NCI-H2107 (cell line): ENCODE measurements at places on chromosomes 2 and 18.

- DNase-seq, result no peak
Measured at GRCh38 chr2:216571909-216572513, 61.2 kb upstream of the IGFBP2 start.

- no peak for DNase-seq
Measured at GRCh38 chr2:2875831-2876230, 501.8 kb downstream of the EIPR1 start.

DNA sequence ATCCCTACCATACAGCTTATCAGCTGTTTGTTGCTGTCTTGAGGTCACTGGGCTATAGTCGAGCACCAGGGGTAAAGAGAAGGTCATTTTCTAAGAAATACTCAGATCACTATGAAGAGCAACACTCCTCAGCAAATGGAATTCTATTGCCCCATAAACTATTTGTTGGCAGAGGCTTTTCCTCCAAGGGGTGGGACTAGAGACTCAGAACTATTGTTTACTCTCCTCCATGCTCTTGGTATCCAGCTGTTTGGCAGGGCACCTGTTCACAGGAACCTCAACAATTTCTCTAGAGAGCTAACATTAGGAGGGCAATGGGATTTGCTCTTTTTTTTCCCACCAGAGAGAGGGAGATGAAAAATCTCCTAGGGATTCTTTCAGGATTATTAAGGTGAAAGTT lies 249.1 kb upstream of the SPRED2 start:
- no peak for DNase-seq

DNA sequence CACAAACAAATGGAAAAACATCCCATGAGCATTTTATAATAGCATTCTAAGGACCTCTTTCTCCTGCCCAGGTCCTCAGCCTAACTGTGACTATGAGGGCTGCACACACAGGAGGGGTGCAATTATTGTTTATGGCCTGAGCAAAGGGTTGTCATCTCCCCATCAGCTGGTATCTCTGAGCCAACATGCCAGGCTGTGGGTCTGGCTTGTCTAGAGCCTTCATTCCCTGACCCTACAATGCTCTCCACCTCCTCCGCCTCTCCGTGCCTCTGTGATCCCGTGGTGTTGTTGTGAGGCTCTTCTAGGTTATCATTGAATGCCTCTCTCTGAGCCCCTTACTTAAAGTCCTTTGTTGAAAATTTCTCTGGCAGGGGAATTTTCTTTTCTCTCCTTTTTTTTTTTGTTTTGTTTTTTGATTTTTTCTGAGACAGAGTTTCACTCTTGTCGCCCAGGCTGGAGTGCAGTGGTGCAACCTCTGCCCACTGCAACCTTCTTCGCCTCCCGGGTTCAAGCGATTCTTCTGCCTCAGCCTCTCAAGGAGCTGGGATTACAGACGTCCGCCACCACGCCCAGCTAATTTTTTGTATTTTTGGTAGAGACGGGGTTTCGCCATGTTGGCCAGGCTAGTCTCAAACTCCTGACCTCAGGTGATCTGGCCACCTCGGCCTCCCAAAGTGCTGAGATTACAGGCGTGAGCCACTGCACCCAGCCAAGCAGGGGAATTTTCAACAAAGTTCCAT lies 126.4 kb downstream of the SMAD7 start:
- DNase-seq, result no peak

GRCh38 chr18:48826271-48826670 lies 124.5 kb downstream of the SMAD7 start:
- DNase-seq, result no peak

DNA sequence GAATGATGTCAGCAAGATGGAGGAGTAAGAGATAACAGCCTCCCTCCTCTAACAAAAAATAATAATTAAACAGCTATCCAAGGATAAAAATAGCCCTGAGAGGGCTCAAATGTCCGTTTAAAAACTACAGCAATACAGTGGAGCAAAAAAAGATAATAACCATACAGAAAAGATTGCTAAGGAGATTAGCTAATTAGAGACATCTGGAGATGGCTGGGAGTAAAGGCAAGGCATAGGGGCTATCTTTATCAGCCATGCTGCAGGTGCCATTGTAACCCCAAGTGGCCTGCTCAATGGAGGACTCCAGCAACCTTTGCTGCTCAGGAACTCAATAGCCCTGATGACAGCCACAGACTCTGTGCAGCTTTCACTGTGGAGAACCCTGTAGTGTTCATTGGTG lies 42.7 kb downstream of the MDH1 start:
- no peak for DNase-seq

GRCh38 chr18:42137693-42138375 lies 182.8 kb downstream of the PIK3C3 start:
- DNase-seq, result no peak

DNA sequence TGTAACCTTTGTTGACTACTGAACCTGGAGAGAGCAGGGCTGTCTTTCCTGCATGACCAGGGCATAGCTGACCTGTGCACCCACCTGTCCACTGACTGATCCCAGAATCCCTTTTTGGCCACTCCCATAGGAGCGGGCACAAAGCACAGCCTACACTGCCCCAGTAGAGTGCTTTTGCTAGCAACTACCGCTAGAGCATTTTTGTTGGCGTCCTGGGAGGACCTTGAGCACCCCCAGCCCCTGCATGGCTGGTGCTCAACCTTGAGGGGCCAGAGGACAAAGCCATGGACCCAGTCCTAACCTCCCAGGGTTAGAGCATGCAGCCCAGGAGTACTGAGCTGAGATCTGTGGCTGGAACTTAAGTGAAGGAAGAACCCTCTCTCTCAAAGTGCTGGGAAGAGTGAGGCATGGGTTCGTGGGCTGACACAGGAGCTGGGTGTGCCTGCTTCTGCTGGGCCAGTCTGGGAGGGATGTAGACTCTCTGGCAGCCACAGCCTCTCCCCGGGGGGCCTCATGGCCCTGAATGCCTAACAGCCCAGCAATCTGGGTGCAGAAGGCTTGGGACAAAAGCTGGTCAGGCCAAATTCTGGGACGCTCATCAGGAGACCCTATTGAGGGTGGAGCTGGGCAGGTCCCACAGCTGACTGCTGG lies 140.0 kb downstream of the GALNT1 start:
- no peak for DNase-seq

GRCh38 chr2:26172871-26173775 lies at the start of gene GAREM2:
Gene GAREM2 (plus strand): TSS chr2:26173088. CDS start chr2:26173221, 133 bp downstream.
- DNase-seq, result no peak

GRCh38 chr18:29008809-29009208 lies 831.9 kb upstream of the CDH2 start:
- DNase-seq, result no peak

- no peak for DNase-seq
Measured at GRCh38 chr2:98470851-98471255, 26.2 kb downstream of the INPP4A start.

- DNase-seq, result no peak
Measured at GRCh38 chr2:231642631-231643494, 50.2 kb downstream of the TEX44 start.

DNA sequence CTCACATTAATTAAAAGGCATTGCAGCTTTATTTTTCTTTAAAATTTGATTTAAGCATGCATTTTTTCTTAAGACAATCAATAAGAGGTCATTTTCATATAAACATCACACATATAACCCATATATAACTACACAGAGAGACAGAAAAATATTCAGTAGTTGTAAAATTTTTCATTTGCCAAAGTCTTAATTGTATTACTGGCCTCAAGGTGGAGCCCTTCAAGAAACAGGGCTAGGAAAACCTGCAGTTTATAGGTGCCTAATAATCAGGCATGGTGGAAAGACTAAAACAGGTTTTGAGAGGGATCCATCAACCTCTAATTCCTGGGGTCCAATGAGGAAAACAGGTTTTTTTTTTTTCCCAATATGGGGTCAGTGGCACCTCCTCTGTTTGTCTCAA lies 71.3 kb upstream of the ZNF804A start:
- no peak for DNase-seq

- DNase-seq, result no peak
Measured at GRCh38 chr2:481388-481787, 193.5 kb upstream of the ALKAL2 start.

DNA sequence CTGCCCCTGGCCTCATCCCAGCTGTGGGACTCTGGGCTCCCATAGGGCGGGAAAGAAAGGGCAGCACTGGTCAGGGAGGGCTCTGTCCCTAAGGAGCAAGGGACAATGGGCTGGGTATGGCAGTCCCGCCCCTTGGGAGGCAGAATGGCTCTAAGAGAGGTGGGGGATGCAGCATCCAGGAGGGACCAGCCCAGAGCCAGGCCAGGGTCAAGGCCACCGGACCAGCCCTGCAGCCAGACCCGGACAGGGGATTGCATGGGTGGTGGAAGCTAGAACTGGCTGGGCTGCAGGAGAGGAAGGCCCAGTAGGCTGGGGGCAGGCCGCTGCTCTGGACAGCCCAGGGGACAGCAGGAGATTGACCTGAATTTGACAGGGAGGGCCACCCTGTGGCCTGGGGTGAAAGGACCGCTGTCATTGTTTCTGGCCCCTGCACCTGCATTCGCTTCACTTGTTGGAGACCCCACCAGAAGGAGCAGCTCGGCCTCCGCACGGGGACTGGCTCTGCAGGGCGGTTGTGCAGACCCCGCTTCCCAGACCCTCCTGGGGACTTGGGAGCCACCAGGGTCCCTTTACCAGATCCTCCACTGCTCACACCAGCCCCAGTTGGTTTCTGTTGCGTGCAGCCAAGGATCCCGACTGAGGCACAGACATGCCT lies 14.6 kb downstream of the RAMP1 start:
- DNase-seq, result no peak

GRCh38 chr2:239878686-239879085 lies 146.5 kb downstream of the NDUFA10 start:
- DNase-seq, result no peak

- peak; percentile 26 for DNase-seq
Measured at GRCh38 chr2:181457121-181457740, at the start of gene ITGA4. Gene ITGA4 (plus strand): TSS chr2:181457386. CDS start chr2:181457655, 269 bp downstream.

- DNase-seq, result no peak
Measured at GRCh38 chr2:145975406-145975805, 1455.5 kb upstream of the ZEB2 start.

GRCh38 chr2:128178650-128179460 lies 87.9 kb downstream of the UGGT1 start:
- DNase-seq, result no peak

- DNase-seq, result no peak
Measured at GRCh38 chr2:69535817-69536241, 98.6 kb upstream of the NFU1 start.

DNA sequence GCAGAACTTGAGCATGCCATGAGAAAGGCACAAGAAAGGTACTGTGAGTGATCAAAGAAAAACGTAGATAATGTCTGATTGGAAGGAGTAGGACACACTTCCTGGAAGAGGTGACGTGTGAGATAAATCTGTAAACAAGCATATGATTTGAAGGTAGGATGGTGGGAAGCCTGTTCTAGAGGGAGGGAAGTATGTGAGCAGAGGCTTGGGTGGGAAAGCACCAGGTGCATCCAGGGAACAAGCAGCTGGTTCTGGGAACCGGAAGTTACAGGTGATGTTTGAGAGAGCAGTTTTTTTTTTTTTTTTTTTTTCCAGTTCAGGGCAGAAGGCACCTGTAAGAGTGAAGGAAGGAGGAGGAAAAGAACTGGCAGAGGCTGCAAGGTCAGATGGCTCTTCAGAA lies 116.6 kb upstream of the EFEMP1 start:
- peak; percentile 30 for DNase-seq

DNA sequence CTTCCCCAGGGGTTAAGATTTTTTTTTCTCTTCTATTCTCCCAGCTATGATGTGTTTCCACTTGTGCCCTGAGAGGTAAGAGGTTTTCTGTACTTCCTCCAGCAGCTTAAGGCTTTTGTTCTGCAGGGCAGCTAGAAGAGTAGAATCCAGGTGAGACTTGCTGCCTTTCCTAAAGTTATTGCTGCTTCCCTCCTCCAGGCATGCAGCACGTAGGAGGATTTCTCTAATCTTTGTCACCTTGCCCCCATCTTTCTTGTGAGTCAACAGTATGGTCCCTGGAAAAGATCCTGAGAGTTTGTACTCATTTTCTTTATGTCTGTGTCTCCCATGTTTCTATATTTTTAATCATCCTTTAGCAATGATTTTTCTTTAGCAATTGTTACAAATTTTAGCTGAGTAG lies 462.2 kb downstream of the SETBP1 start:
- no peak for DNase-seq

- no peak for DNase-seq
Measured at GRCh38 chr18:76992226-76993084, 140.1 kb downstream of the MBP start.

DNA sequence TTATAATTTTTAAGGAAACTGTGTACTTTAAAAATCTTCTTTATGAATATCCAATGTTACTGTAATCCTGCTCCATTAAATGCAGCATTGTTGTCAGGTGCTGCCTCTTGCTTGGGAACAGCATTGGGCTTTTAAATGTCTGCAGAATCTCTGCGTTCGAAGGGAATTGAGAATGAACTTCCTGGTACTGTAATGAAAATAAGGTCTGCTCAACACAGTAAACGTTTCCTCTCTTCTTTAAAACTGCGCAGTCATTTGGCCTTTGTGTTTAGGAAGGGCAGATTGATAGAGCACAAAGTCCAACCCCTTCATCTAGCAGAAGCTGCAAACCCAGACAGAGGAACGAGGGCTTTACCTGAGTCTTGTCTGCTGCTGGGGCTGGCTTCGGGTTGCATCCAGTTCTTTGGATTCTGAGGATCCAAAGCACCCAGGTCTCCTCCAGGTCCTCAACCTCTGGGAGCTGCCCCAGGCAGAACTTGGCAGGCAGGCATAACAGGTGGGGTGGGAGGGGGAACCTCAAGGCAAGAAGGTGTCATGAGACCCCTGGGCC lies 104.5 kb downstream of the UGGT1 start:
- no peak for DNase-seq

DNA sequence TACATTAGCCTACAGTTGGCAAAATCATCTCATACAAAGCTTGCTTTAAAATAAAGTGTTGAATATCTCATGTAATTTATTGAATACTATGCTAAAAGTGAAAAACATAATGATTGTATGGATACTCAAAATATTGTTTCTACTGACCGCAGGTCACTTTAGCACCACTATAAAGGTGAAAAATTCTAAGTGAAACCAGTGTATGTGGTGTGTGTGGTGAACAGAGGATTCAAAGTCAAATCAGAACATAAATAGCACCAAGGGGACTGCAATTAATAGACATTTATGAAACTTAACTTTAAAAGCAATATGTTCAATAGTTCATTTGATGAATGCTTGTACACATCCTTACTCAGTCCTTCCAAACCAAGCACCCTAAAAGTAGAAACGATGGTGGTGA lies 145.8 kb downstream of the AKAIN1 start:
- DNase-seq, result no peak

- DNase-seq, result no peak
Measured at GRCh38 chr18:75213611-75214331, 3.2 kb downstream of the TSHZ1 start.

DNA sequence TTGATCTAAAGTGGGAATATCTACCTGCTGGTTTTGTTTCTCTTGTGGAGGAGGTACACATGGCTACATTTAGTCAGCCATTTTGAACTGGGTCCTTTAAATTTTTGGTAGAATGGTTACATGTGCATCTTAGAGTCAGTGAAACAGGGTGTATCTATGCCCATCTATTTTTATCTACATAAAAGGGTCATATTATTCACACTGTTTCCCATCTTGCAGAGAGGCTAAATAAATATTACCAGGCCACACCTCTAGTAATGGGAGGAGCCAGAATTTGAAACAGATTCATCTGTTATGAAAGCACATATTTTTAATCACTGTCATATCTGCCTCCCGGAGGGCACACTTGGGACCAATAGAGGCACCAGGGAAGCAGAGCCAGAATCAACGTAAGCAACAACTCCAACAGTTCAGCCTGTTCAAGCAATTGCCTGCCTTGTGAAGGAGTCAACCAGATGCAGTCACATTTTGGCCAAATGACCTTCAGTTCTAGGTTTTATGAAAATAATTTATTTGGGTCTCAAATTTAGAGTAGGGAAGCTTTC lies 376.8 kb downstream of the TSN start:
- no peak for DNase-seq
